Neural progenitor cell (in vitro differentiated cells): ENCODE measurements at places on chromosomes 3 and 15. TPM values are rescaled to one million over a fixed set of nuclear protein-coding genes. Genes with fewer than 3 reads are reported as not detected.
A peak's percentile ranks its signal among the peaks of the same experiment; 100 is the strongest.

DNA sequence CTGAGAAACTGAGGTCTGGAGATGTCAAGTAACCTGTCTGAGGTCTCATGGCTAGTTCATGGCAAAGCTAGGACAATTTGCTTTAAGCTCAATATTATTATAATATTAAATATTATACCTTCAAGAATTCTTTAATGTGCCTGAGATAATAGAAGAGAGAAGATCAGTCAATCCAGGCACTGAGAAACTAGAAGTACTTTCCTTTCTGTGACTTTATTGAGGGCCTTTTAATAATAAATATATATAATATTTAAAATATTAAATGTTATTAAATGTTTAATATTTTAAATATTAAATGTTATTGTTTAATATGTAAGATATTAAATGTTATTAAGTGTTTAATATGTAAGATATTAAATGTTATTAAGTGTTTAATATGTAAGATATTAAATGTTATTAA is 144.3 kb upstream of the DNAJC19 start:
- no peak for DNase-seq

DNA sequence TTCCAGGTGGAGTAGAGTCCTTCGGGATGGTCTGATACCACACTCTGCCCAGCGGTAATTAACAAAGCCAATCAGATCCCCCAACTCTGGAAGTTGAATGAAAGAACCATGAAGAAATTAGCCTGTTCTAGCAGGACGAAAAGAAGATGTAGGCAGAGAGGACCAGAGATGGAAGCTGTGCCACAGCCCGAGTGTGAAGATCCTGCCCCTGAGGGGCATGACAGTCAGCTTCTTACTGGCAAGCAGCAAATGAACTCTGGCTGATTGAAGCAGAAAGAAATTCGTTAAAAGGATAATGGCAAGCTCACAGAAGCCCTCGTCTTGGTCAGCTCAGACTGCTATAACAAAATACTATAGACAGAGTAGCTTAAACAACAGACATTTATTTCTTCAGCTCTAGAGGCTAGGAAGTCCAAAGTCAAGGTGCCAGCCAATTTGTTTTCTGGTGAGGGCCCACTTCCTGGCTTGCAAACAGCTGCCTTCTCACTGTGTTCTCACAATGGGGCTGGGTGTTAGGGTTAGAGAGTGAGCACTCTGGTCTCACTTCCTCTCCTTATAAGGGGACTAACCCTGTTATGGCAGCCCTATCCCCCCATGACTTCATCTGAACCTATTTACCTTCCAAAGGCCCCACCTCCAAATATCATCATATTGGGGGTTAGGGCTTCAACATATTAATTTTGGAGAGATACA is 307.1 kb downstream of the VPS13C start:
- DNase-seq: no peak

GRCh38 chr3:17828388-17828787 is 86.0 kb upstream of the TBC1D5 start:
- DNase-seq: no peak

DNA sequence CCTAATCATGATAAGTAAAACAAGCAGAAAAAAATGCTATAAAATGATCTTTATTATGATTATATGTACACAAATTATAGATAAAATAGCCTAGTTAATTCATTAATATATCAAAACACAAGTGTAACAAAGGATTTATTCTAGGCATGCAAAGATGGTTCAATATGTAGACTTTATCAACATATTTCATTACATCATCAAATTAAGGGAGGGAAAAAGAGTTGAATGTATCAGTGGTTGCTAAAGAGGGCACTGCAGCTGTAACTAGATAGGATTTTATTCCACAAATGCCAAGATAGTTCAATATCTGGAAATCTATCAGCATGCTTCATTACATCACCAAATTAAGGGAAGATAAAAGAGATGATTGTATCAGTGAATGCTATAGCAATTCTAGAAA is 248.3 kb downstream of the LPP start:
- DNase-seq: no peak

- DNase-seq: no peak
Observed at GRCh38 chr3:10993729-10994065, 1.1 kb downstream of the SLC6A1 start.

DNA sequence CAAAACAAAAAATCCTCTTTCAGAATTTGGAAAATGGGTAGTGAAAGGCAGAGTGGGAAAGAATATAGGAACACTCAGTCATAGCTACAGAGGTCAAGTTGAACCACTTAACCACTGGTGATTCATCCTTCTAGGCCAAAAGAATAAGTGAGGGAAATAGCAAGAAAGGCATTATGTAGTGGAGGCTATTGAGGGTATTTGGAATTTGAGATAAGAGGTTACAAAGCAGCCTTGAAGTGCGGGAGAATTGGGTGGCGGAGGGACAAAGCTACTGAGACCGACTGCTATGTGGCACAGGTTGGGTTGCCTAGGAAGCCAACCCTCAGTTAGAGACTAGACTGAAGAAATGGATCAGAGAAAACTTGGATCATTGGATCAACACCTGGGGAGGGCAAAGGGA is 109.5 kb downstream of the SYNPR start:
- no peak for DNase-seq

DNA sequence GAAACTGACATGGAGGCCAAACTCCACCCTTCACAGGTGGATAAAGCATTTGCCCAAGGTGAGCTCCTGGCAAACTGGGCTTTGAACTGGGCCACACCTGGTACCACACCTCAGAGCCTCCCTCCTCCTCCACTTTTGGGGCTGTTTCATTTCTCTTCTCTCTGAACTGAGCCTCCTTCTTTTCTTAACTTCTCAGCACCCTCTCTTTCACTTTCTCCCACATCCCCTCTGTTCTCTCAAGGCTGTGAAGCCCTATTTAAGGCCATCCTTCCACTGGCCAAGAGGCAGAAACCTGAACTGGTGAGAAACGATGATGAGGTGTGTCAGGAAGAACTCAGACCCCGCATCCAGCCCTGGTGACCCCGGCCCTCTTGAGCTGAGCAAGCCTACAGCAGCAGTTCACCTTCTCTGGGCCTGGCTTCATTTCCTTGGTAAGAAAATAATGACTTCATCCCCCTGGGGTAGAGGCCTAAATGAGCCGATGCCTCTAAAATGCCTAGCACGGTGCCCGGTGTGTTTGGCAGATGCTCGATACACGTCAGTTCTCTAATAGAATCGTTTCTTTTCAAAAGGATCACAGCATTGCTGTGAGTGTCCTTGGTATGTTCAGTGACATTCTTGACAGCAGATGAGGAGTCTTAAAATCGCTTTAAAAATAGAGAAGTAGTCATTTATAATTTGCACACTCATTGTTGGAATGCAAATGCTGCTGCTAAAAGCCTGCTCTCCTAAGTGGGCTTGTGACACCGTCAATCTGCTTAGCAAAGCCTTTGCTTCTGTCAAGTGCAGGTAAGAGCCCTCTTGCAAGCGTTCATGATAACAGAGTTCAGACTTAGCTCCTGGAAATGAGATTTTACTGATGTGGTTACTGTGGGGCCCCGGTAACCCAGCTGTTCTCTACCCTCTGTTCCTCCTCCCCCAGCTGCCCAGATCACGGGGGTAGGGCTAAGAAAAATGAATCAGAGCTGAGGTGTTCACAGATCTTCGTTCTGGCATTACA is 97.7 kb upstream of the ATP2B2 start:
- no peak for DNase-seq

The MB21D2 gene
- total RNA-seq: 11.3 and 15.1 TPM in 2 replicates

DNA sequence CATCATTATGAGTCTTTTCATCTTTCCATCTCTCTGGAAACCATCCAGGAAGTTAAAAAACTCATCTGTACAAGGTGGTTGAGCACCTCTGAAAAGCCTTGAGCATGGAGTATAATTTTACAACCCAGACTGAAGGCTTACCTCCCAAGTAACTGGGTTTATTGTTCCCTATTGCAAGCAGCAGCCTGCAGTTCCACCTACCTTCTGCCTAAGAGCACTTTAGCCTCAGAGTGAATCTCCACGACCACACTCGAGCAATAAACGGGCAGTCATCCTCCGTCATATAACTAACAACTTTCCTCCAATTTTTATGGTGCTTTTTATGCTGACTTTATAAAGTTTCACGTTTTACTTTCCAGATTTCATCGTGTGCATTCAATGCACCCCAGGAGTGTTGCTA is 32.8 kb downstream of the OSBPL10 start:
- no peak for DNase-seq

- no peak for DNase-seq
Observed at GRCh38 chr3:127394031-127394430, 106.2 kb upstream of the PRR20G start.

The CCDC39 gene
- 0.24 and 3.3 TPM in 2 replicates for total RNA-seq

DNA sequence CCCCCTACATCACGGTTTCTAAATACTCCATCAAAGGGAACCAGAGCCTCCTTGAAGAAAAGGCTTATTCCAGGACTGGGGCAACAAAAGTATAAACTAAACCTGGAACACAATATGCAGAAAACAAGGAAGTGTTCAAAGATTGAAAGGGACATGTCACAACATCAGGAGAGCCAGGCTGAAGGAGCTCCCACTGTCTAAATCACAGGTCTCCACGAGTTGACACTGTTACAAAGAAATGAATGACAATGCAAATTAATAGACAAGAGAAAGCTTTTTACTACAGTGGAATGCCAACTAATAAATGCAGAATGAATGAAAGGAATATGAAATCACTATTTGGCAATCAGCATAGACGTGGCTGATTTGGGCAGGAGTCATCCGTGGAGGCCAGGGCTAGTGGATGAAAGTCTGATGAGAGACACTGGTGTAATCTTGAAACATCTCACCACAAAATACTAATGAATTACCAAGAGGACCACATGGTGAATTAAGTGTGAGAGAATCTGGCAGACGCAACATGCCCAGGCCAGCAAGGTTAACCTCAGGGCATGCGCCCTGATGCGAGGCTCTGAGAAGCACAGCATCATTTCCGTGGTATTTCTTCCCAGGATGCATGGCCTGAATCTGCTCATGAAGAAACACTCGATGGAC is 123.8 kb upstream of the TJP1 start:
- DNase-seq: no peak

The CX3CR1 gene
- total RNA-seq: 0.06 TPM in 1 of 2 replicates, not detected in the other

- DNase-seq: peak; percentile 43
Observed at GRCh38 chr3:197168606-197169005, 129.8 kb downstream of the DLG1 start.

DNA sequence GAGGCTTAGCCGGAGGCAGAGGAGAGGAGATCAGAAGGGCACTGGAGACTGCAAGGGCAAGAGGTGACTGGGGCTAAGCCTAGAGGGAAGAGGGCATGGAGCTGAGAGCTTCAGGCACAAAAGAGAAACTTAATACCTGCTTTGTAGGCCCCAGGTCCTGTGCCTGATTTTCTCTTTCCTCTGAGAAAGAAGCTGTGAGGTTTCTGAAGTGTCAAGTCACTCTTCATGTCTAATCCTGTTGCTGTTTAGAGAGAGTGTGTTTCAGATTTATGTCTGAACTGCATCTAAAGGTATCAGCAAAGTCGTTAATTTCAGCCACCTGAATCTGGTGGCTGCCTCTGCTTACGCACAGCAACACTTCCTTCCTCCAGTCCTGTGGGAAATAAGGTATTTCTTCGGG is 106.9 kb upstream of the RNU6-1 start:
- DNase-seq: no peak

The NBEAL2 gene
- 6.3 and 19.1 TPM in 2 replicates for total RNA-seq

- DNase-seq: no peak
Observed at GRCh38 chr15:87758794-87759418, 497.6 kb downstream of the NTRK3 start.

The RARB gene
- total RNA-seq: 1.4 and 1.8 TPM in 2 replicates

- DNase-seq: no peak
Observed at GRCh38 chr3:146166826-146167225, 5.8 kb upstream of the PLOD2 start.

DNA sequence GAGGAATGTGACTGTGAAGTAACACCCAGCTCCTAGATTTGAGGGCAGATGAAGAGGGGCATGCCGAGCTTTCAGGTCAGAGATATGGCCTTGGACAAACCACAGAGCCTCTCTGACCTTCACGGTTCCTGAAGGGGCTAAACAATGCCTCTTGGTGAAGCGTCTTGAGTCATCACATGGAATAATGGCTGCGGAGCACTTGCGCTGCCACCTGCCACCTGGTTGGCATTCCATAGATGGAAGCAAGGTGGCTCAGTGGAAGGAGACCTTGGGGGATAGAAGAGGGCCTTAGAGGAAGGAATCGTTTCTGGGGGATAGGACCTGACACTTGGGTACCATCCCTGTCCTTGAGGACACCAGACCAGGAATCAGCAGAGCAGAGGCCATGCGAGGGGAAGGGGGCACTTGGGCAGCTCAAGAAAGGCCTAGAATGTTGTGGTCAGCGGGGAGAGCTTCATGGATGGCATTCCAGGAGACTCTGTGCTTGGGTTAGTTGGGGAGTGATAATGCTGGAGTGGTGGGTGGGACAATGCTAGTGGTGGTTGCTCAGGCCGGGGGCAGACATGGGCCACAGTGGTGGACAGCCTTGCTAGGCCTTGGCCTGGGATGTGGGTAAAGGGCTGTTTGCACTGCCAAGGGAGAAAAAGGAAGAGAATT is 12.6 kb downstream of the MRAS start:
- no peak for DNase-seq

The OXTR gene
- total RNA-seq: 2.0 and 3.9 TPM in 2 replicates

The ISLR gene
- total RNA-seq: 0.68 TPM in 1 of 2 replicates, not detected in the other

The RTP1 gene
- total RNA-seq: 0.43 TPM in 1 of 2 replicates, not detected in the other

DNA sequence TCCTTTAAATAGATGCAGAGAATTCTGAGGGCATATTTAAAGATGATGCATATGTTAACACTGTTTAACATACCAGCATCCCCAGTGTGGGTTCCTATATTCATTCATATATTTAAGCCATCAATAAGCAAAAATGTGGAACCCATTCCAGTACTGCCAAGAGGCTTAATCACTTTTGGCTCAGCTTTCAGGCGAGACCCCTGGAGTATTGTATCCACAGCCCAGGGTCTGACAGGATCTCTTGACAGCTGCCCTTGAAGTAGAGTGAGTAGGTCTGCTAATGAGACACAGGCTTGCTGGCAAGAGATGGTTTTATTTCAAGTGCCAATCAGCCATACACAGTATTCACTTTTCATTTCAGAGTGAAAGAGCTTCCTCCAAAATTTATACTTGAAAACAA is 367.3 kb downstream of the OCA2 start:
- no peak for DNase-seq

GRCh38 chr3:59049671-59050331 is at the start of gene CFAP20DC:
Gene CFAP20DC, minus strand, starts transcription at chr3:59050025. Its CDS starts 394 bp downstream, at chr3:59049631.
- DNase-seq: peak; percentile 97

- peak; percentile 82 for DNase-seq
Observed at GRCh38 chr15:71392861-71393283, 277.6 kb downstream of the THSD4 start.

DNA sequence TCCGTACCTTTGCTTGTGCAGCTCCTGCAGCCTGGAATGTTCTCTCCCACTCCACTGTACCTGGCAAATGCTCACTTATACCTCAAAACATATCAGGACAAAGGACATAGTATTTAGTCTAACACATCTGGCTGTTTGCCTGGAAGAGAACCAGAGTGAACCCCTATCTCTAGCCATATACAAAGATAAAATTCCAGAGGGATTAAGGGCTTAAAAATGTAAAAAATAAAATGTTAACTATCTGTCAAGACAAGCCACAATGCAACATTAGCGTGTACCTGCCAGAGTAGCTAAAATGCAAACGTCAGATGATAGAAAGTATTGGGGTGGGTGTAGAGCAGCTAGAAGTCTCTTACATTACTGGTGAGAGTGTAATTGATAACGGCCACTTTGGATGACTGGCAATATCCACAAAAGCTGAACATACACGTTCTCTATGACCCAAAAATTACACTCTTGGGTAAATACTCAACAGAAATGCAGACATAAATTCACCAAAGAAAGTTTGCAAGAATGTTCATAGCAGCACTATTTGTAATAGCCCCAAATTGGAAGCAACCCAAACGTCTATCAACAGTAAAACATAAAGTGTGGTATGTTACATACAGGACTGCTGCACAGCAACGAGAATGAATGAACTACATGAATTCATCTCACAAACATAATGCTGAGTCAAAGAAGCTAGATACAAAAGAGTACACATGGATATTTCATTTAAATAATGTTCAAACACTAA is 18.2 kb upstream of the ADPGK start:
- DNase-seq: no peak

The PXK gene
- total RNA-seq: 11.1 and 14.3 TPM in 2 replicates
